ENCODE measurements at places on chromosomes 12 and 14.

DNA sequence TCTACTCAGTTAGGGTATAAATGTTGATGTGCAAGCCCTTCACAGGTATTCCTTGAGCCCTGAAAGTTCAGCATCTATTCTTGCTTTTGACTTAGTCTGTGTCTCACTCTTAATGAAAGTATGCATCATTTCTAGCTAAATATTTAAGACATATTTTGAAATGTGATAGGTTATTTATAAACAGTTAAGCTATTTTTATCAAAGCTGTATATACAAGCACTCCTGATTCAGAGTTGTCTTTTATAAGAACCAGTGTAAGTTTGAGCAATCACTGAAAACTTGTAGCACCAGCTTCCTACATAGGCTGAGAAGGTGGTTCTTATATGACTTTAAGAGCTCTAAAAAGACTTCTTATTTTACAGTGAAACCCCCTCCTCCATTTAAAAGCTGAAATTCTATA lies 98.6 kb downstream of the MYF5 start:
- DNase-seq = no peak

- no peak for DNase-seq
These were observed 60.6 kb downstream of the BEGAIN start for GRCh38 chr14:100526632-100527031.

DNA sequence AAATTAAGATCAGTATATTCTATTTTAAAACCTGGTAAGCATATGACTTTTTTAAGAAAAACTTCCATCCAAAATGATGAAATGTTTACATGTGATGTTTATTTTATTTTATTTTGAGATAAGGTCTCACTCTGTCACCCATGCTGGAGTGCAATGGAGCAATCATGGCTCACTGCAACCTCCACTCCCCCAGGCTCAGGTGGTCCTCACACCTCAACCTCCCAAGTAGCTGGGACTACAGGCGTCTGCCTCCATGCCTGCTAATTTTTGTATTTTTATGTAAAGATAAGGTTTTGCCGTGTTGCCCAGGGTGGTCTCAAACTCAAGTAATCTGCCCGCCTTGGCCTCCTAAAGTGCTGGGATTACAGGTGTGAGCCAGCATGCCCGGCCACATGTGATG lies 141.8 kb downstream of the ZFP36L1 start:
- no peak for DNase-seq

DNA sequence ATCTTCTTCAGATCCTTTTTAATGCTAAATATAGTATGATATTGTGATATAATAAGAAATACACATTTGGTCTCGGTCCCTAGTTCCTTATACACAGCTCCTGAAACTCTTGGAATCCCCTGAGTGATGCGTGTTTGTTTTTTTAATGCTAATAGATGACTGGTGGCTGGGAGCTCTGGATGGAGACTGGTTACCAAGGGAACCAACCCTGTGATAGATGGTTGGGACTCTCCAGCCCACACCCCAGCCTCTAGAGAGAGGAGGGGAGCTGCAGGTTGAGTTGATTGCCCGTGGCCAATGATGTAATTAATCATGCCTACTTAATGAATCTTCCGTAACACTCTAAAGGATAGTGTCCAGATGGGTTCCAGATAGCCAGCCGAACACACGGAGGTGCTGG lies 140.6 kb downstream of the FBXL14 start:
- no peak for DNase-seq

GRCh38 chr14:99035712-99036610 lies 236.0 kb downstream of the BCL11B start:
- DNase-seq = peak; percentile 42

DNA sequence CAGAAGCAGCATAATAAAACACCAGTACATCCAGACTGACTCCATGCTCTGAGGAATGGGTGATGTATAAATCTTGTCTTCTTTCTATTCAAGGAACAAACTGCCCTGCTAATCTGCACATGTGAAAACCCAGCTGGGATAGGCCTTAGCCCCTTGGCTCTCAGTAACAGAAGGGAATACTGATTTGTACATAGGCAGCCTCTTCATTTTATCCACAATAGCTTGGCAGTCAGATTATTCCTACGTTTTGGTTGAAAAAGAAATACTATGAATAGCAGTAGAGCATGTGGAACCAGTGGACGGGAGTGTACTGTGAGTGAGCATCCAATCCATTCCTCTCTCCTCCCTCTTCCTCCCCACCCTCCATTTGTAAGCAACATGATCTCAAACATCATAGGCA lies 113.5 kb upstream of the ARHGAP5 start:
- DNase-seq = no peak

All from CD14-positive monocyte (primary cell).